ENCODE measurements at places on chromosomes 1 and 21. TPM values are rescaled to one million over a fixed set of nuclear protein-coding genes. Genes with fewer than 3 reads are reported as not detected.

The CHIT1 gene
- not detected for total RNA-seq

The CALML6 gene
- 0.22 TPM for total RNA-seq

The KCNH1 gene
- 2.1 TPM for total RNA-seq

The FAM163A gene
- not detected for total RNA-seq

The BSND gene
- not detected for total RNA-seq

The B3GALT5 gene
- 0.14 TPM for total RNA-seq

The CACNA1S gene
- total RNA-seq: not detected

The PADI4 gene
- total RNA-seq: not detected

The SMPDL3B gene
- 1.5 TPM for total RNA-seq

The GBP4 gene
- total RNA-seq: 0.01 TPM

The BARHL2 gene
- total RNA-seq: not detected

The HSPB7 gene
- total RNA-seq: 0.05 TPM

The CNR2 gene
- not detected for total RNA-seq

The FAM177B gene
- not detected for total RNA-seq

The PPM1J gene
- total RNA-seq: 1.2 TPM

The SLC2A5 gene
- total RNA-seq: 0.62 TPM

The OR2T33 gene
- not detected for total RNA-seq

The UTS2 gene
- not detected for total RNA-seq

The ESPN gene
- 1.2 TPM for total RNA-seq

The AMY1B gene
- not detected for total RNA-seq

The ANGPTL7 gene
- total RNA-seq: not detected

The RGS1 gene
- total RNA-seq: not detected

The EXTL1 gene
- 0.05 TPM for total RNA-seq

The IVL gene
- total RNA-seq: 0.09 TPM

The CSDE1 gene
- 148 TPM for total RNA-seq

The MYBPHL gene
- total RNA-seq: not detected

The GPR161 gene
- total RNA-seq: 18.0 TPM

The CFHR2 gene
- not detected for total RNA-seq

The AGMAT gene
- 7.8 TPM for total RNA-seq

The NUF2 gene
- 23.4 TPM for total RNA-seq

The LRRC71 gene
- total RNA-seq: 0.08 TPM

The MRAP gene
- not detected for total RNA-seq

The TSPEAR gene
- not detected for total RNA-seq

The CD48 gene
- total RNA-seq: not detected

Data from A549 treated with dexamethasone at 1 μM for 4 hours (cell line).